RKO (cell line): ENCODE measurements at places on chromosomes 16 and 17.

- no peak for DNase-seq
Measured at GRCh38 chr17:57832314-57833178, 17.3 kb downstream of the MRPS23 start.

DNA sequence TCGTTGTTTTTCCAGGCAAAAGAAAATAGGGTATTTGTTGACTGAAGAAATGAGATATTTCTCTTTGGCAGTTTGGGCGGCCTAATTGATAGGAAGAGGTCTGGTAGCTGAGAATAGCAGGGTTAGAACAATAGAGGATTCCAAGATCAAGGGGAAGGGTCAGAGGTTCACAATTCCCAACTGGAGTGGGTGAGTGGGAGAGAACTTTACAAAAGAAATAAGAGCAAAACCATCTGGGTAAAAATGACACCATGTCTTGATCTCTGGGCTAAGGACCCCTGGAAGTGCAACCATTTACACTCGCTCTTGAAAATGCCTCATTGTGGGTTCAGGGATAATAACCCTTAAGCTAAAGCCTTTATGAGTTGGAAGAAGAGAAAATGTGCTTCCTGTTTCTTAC, 180.5 kb downstream of the CDH13 start:
- DNase-seq: no peak

GRCh38 chr17:27245230-27245696, 48.7 kb upstream of the WSB1 start:
- DNase-seq: peak; percentile 85

GRCh38 chr17:4365628-4366326, 698 bp downstream of the UBE2G1 start:
- DNase-seq: peak; percentile 19

DNA sequence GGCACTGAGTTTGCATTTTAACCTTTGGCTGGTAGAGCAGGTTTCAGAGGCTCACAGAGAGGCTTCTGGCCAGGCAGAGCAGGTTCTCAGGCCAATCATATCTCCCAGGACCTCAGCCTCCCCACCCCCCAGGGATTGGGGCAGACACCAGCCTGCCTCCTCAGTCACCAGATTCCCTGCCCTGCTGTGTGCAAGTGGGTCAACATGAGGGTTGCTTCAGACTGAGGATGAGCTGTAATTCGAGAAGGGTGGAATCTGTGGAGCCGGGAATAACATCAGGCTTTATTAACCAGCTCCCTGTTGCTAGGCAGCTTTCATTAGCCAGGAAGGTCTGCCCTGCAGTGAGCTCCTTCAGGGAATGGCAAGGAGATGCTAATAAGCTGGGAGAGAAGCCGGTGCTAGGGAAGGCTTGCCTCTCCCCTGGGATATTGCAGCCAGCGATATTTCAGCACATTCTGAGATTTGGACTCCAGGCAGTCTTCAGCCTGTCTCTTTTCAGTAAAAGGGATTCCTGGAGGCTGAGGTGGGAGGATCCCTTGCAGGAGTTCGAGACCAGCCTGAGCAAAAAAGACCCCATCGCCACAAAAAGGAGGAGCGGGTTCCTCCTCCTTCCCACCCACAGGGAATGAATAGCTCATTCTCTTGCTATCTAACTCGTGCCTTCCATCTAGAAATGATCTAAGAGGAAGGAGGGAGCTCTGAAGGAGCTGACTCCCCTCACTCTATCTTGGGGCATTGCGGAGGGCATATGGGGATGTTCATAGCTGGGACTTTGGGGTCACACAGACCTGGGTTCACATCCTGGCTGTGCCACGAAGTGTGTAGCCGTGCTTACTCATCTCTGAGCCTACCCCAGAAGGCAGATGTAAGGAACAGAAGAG, 10.7 kb downstream of the SGSM2 start:
- DNase-seq: no peak

DNA sequence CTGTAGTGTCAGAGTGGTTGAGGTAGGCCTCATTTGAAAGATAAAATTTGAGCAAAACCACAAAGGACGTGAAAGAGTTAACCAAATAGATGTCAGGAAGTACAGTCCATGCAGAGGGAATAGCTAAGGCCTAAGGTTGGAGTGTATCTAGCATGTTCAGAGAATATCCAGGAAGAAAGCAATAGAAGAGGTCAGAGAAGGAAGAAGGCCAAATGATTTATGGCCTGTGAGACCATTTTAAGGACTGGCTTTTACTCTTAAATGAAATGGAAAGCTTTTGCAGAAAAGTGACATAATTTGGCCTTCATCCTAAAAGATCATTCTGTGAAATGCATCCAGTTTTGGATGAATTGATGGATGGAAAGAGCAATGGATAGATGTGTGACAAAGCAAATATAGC, 116.5 kb downstream of the NLK start:
- DNase-seq: no peak
